T-helper 2 cell treated with Interferon-gamma antibody and Interleukin-4, amounts not matched to agents 5 μg/mL and 100 μg/mL, for 36 hours (primary cell): ENCODE measurements at places on chromosomes 4 and X.

- no peak for DNase-seq
Measured at GRCh38 chrX:10828640-10829039, 208.3 kb upstream of the MID1 start.

DNA sequence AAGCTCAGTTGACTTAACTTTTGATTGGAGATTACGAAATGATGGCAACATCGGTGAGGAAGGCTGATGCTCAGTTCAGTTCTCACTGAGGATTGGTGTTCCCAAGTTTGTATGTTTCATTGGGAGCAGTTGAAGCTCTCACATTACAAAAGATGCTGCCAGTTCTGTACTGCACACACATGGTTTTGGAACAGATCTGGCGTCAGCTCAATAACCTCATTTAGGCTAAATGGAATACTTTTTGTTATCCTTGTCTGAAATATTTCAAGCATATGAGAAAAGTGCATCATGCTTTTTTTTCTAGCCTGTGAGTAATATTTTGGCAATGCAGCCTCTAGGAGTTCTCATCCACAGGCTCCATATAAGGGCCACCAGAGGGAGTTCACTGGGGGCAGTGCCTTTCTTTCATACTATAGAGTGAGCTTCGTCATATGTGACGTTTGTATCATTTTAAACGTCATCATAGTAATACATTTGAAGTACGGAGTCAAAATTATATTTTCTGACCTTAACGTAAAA lies 4.1 kb downstream of the ENPEP start:
- DNase-seq: no peak

- DNase-seq: no peak
Measured at GRCh38 chrX:9698576-9698975, 67.1 kb downstream of the GPR143 start.

- no peak for DNase-seq
Measured at GRCh38 chr4:14920237-14920636, 82.0 kb upstream of the CPEB2 start.

- DNase-seq: no peak
Measured at GRCh38 chr4:146709956-146710355, 71.3 kb downstream of the POU4F2 start.

DNA sequence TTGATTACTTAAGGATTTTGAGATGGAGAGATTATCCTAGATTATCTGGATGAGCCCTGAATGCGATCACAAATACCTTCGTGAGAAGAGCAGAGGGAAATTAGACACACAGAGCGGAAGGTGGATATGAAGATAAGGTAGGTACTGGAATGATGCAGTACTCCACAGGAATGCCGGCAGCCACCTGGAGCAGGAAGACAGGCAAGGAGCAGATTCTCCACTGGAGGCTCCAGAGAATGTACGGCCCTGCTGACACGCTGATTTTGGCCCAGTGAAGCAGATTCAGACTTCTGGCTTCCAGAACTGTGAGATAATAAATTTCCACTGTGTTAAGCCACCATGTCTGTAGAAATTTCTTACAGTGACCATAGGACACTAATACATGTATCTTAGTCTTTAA lies 79.4 kb upstream of the PITX2 start:
- DNase-seq: no peak

DNA sequence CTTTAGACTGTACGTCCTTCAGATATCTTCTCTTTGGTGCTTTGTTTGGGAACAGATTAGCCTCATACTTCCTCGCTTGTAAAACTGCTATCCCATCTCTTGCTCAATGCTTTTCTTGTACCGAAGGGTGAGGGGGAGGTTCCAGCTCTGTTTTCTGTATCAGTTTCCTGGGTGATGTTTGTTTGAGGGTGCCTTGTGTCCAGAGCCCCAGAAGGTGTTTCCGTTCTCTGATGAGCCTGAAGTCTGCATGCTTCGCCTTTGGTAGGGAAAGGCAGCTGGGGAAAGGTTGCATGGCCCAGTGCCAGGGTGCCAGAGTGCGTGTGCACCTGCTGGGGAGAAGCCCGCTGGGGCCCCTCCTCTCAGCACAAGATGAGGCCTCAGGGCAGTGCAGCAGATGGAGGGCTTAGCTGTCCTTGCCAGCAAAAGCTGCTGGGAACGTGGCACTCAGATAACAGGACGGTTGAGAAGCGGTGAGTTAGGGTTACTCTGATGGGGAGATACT lies 73.7 kb downstream of the TBL1X start:
- DNase-seq: no peak

DNA sequence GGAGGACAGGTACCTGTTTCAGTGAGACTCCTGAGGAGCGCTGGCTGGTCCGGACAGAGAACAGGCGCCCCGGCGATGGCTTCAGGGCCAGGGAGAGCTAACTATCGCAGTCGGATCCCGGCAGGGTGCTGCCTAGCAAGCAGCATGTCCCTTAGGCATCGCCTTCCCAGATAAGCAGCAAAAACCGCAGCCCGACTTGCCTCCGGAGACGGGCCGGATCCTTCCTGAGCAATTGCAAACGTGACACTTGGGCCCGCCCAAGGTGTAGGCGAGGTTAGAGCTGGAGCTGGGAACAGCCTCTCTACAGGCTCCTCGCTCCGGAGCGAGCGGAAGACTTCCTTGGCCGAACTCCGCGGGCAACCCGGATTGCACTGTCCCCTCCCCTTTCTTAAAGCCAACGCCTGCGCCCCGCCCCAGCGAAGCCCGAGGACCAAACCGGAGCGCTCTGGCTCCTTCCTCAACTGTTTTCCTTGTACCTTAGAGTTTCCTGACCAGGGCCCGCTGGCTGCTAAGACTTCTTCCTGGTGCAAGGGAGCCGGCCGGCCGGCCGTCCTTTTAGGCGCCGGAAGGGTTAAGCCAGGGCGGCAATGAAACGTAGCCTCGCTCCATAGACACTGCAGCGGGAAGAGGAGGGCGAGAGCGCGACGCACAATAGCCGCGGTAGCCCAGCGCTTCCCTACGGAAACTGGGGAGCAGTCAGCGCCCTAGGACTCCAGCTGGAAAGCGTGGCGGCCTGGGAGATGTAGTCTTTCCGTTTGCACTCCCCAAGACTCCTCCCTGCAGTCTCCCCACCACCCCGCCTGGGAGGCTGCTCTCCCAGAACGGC lies at the start of gene OPHN1:
TSS of gene OPHN1 (minus strand) at position 341 of the 826 bp plus-strand sequence. CDS start 475 bp downstream, outside the sequence.
- no peak for DNase-seq

GRCh38 chr4:142707401-142707800 lies 138.7 kb downstream of the INPP4B start:
- DNase-seq: no peak

DNA sequence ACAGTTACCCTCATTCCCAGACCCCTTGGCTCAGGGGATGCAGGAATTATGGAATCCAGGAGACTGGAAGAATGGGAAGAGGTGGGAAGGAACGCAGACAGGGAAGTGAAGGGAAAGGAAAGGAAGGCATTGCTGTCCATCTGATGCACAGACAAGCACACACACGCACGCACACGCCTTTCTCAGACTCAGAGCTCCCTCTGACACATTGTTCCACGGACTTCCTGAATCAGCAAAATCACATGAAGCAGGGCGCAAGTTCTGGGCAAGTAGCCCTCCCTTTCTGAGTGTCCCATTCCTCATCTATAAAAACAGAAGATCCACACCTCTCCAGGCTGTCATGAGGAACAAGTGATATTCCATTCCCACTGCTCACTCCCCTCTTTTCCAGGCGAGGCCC lies 13.2 kb downstream of the IQSEC2 start:
- no peak for DNase-seq

- no peak for DNase-seq
Measured at GRCh38 chr4:73589261-73589847, 30.9 kb downstream of the RASSF6 start.

GRCh38 chrX:56802921-56803849 lies 74.1 kb downstream of the NBDY start:
- peak; percentile 24 for DNase-seq

DNA sequence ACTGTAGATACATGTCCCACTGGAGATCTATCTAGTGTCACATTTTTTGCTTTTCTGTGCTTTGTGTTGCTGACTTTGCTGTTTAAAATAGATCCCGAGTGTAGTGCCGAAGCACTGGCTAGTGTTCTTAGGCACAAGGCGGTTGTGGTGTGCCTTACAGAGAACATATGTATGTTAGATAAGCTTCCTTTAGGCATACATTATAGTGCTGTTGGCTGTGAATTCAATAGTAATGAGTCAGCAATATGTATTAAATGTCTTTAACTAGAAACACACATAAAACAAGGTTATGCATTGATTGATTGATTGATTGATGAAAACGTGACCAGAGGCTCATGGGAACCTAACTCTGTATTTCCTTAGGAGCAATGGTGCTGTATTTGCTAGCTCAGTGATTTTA lies 56.2 kb downstream of the COX7B2 start:
- no peak for DNase-seq

DNA sequence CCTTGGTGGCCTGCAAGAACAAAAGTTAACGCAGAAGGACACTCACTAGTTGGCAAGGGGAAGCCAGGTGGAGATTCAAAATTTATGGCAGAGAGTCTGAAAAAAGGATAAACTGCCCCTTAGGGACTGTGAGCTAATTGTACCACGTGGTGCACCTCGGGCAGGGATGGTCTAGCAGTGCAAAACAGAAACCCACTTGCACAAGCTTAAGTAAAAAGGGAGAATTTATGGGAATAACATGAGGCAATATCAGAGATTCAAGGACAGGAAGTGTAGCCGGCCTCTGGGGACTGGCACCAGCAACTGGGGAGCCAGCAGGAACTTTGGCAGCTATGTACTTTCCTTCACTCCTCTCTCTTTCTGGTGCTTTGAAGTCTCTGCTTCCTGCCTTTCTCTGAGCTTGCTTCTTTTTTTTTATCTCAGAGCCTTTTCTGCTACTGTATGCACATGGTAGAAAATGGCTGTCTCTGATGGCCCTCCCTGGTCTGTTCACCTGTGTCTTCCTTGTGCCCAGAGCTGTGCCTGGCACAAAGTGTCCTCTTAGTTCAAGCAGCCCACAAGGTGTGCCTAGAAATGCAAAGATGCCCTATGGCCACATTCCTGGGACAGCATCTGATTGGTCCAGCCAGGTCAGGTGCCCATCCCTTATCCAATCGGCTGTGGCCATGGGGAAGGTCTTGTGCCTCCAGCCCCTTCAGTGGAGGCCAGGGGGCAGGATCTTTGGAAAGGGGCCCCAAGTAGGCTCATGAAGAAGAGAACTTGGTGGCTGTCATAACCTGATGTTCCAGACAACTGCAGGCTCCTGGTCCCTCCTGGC lies 114.8 kb upstream of the ATP6AP2 start:
- no peak for DNase-seq

DNA sequence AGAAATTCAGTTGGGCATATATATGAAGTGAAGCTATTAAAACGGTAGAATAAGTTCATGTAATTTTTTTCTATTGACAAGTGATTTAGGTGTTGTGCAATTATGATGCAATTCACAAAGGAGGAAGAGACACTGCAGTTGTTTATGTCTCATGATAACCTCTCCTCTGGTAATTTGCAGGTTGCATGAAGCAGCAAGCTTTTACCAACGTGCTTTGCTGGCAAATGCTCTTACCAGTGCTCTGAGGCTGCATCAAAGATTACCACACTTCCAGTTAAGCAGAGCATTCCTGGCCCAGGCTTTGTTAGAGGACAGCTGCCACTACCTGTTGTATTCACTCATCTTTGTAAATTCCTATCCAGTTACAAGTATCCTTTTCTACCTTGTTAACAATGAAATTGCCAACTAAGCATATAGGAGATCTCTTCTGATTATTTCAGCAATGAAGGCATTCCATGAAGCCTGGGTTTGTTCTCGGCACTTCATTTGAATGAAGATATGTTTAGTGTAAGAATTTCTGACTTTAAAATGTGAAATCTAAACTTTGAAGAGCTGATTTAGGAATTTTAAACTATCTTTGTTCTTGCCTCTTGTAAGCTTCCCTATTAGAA lies 3.9 kb downstream of the TMEM33 start:
- DNase-seq: no peak

DNA sequence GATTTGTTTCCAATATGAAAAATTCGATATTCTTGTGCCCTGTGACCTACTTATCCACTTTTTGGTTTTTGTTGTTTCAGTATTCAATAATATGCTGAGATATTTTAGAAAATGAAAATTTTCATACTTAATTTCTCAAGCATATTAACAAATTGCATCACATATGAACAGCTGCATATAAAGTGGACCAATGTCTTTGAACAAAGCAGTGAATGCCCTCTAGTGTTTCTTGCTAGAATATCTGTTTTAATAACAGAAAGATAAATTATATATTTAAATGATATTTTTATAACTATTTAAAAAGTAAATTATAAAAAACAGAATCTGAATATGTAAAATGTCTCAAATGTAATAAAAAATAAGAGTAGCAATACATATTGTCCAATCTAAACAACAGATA lies 31.7 kb upstream of the INTU start:
- no peak for DNase-seq

- DNase-seq: no peak
Measured at GRCh38 chr4:150131581-150132228, 53.5 kb downstream of the DCLK2 start.

- no peak for DNase-seq
Measured at GRCh38 chr4:153458969-153459368, 7.2 kb upstream of the TMEM131L start.

DNA sequence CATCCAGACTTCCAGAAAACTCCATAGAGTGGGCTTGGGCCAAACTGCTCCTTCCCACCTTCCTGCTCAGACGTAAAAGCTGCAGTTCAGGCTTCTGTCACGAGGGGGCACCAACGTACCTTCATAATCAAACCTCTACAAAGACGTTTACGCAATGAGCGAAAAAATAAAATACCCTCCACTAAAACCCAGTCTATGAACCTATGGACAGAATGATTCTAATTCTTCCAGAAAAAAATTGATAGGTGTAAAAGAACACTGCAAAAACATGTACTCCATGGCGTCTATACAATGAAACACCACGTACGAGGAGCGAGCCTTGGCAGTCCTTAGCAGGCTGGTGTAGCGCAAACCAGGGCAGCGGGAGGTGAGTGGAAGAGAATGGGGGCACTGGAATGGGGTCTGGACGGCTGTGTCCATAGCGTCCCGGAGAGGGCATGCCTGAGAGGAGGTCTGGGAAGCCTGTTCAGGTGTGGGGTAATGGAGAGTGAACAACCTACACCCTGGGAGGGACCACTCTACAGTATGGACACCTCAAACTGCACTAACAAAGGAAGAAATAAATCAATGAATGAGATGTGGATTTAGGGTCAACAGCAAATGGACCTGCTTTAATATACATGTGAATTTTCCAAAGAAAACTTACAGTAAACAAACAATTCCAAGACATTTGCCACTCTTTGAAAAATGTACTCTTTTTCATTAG lies 14.4 kb upstream of the RAB40A start:
- DNase-seq: peak; percentile 23

DNA sequence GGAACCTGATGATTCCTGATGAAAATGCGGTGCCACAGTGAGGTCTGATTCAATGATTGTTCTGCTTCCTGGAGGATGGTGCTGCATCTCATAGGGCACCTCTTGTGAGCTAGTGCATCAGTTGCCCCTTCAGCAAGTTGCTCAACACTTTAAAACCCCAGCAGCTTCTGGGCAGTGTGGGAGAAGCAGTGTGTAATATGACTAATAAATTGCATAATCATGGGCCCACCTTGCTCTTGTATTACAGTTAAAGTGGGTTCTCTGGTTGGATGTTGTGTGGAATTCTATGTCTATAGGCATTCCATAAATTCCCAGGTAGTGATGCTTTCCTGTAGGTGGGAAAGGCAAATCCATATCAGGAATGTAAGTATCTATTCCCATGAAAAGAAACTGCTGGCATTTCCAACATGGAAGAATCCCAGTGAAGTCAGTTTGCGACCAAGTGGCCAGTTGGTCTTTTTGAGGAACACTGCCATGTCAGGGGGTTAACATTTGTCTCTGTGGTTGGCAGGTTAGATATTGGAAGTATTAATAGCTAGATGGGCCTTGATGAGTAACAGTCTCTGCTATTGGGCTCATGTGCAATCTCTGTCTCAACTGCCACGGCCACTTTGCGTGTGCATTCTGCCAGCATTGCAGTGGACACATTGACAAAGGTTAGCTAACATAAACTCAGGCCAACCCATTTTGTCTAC lies 121.1 kb upstream of the OTUD4 start:
- no peak for DNase-seq
